Central memory CD8-positive, alpha-beta T cell (primary cell): ENCODE measurements at places on chromosomes 12 and 14.

- DNase-seq = no peak
Observed at GRCh38 chr14:101177301-101177971, 273.9 kb upstream of the RTL1 start.

- no peak for DNase-seq
Observed at GRCh38 chr12:120674097-120674636, 12.8 kb upstream of the MLEC start.

GRCh38 chr12:51009056-51009440 lies 17.1 kb downstream of the SLC11A2 start:
- no peak for DNase-seq

DNA sequence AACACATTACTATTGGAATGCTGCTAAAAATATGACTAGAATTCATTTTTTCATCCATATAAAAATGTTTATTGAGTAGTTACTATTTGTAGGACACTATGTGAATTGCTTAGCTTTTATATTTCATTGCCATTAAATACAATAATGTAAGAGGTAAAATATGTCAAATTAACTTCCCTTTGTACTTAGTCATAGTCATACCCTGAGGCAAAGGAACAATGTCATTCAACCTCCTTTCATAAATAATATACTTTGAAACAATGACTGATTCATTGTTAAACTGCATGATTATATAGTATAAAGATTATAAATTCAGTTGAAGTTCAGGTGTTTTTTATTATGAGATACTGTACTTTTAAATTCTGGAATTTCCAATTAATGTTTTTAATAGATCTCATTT lies 105.2 kb downstream of the GARIN6 start:
- DNase-seq = no peak

GRCh38 chr14:37585971-37586796 lies 8.9 kb downstream of the FOXA1 start:
- no peak for DNase-seq

DNA sequence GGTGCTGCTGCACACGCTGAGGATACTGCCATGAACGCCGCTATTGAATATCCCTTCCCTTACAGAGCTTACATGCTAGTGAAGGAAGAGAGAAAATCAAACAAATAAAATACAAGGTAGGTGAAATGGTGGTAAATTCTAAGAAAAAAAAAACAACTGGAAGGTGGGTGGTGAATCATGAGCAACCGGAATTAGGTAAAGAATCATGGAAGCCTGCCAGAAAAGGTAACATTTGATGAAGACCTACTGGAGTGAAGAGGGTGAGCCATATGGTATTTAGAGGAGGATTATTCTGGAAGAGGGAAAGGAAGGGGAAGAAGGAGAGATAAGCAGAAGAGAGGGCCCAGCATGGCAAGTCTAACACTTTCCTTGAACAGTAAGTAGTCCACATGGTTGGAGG lies 76.1 kb downstream of the LRIG3 start:
- no peak for DNase-seq

DNA sequence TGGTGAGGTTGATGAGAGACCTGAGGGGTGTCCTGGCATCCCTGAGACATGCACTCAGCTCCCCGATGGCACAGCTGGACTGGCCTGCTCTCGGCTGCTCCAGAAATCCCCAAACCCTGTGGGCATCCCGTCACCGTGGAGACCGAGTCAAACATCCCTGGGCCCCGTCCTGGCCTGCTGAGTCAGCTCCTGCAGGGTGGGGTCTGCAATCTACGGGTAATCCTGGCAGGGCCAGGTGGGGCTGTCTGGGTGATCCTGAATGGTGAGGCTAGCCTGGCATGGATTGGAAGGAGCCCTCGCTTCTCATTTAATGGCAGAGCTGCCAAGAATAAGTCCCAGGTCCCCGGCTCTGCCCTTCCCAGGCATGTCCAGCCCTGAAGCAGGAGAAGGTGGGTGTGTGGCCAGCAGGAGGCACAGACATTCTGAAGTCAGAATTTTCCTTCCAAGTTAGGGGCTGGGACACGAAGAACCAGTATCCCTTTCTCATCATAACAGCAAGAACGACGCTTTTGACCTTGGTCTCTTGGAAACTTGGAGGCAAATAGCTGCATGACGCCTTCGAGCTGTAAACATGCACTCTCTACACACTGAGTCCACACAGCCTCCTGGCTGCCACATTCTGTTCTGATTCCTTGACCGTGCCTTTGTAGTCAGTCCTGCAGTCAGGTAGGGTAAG lies 17.7 kb upstream of the SERPINA4 start:
- DNase-seq = no peak

DNA sequence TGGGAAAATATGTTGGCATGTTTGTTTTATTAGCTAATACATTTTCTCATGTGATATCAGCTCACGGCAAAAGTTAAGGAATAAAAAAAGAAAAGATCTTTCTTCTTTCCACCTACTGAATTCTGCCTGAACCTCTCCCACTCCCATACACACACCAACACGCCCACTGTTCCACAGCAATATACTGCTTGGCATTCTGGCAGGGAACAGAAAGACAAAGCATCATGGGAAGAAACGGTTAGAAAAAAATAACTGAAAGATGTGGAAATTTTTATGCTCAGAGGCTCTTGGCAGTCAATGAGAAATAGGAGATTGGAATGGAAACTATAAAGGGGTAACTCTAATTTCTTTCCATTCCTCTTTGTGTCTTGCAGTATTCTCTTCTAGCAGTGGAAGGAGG lies 268.5 kb downstream of the FOXG1 start:
- no peak for DNase-seq

- no peak for DNase-seq
Observed at GRCh38 chr12:115657081-115658013, 620.1 kb downstream of the MED13L start.
